Dorsolateral prefrontal cortex (tissue), 122 donors: ENCODE measurements at places on chromosomes 7 and 10.

- DNase-seq: no peak
Measured at GRCh38 chr7:28269700-28270361, 89.2 kb upstream of the JAZF1 start.

GRCh38 chr10:16843252-16843870 lies 26.1 kb upstream of the RSU1 start:
- no peak for DNase-seq

DNA sequence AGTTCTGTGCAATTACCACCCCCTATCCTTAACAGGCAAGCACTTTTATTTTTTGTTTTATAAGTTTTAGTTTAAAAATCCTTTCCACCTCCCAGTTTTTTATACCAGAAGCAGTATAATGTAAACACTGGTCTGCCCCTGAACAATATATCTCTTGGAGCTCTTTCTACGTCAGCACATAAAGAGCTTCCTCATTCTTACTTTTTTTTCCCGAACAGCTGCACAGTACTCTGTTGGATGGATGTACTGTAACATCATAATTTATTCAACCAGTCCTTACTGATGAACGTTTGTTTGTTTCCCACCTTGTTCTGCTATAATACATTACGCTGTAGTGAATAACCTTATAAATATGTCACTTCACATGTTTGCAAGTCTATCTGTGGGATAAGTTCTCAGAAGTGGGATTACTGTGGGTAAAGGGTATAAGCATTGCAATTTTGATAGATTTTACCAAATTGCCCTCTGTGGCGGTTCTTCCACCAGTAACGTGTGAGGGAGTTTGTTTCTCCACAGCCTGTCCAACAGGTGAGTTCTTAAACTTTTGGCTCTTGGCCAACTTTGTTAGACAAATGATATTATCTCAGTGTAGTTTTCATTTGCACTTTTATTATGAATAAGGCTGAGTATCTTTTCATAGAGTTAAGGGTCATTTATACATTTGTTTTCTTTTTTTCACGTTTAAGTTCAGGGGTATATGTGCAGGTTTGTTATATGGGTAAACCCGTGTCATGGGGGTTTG lies 32.8 kb downstream of the ADRA2A start:
- DNase-seq: no peak

- no peak for DNase-seq
Measured at GRCh38 chr10:31754803-31755624, 173.6 kb downstream of the ARHGAP12 start.

DNA sequence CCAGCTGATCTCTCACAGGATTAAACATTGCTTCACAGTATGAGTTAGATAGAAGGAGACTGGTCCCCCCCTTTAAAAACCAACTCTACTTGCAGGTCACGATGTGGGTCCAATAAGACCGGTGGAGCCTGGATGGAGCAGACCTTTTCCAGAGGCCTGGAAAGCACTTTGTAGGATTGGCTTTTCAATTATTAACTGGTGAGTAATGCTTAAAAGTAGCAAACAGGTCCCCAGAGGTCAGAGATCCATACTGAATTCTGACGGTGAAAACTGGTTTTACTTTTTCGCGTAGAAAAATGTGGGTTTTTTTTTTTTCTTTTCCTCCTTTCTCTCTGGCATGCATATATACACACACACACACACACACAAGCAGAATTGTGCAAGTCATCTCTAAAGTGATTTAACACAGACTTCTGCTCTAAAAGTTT lies 74.9 kb upstream of the OGDHL start:
- no peak for DNase-seq

- DNase-seq: no peak
Measured at GRCh38 chr10:133309720-133310398, 1.1 kb downstream of the ZNF511 start.
